ENCODE measurements at places on chromosomes 16 and 17.

DNA sequence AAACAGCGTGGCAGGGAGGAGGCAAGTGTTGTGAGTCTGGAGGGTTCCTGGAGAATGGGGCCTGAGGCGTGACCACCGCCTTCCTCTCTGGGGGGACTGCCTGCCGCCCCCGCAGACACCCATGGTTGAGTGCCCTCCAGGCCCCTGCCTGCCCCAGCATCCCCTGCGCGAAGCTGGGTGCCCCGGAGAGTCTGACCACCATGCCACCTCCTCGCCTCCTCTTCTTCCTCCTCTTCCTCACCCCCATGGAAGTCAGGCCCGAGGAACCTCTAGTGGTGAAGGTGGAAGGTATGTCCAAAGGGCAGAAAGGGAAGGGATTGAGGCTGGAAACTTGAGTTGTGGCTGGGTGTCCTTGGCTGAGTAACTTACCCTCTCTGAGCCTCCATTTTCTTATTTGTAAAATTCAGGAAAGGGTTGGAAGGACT, at the start of gene CD19:
Gene CD19 (plus strand): TSS at position 171 of the 425 bp plus-strand sequence. CDS start 30 bp downstream, at position 201.
- no peak for DNase-seq

DNA sequence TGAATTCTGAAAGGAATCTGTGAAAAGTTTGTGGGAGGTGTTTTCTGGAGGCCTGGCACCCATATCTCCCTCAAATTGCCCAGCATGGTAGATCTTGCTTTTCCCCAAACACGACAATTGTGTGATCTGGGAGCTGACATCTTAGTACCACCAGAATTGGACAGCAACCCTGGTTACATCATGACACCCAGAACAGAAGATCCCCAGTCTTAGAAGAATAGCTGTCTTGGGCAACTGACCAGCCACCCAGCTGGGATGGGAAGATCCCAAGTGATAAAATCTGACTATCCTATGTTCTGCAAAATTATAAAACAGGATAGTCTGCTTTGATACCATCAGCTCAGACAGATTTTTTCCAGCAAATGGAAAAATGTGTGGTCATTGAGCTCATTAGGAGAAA, 235.3 kb downstream of the CDH13 start:
- no peak for DNase-seq

DNA sequence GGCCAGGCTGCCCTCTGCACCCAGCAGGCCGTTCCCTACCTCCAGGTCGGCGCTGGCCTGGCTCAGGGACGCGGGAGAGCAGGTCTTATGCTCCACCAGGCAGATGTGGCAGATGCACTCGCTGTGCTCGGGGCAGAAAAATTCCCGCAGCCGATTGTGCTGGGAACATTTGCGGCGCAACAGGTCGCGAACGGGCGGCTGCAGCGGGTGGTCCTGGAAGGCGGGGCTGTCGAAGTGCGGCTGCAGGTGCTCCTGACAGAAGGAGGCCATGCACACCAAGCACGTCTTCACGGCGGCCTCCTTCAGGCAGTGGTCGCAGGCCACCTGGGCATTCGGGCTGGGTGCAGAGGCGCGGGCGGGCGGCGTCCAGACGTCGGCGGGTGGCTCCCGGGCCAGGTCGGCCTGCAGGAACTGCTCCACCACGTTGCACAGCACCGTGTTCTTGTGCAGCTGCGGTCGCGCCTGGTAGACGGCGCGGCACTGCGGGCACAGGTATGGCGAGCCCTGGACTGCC, 439 bp downstream of the TRIM25 start:
- no peak for DNase-seq

DNA sequence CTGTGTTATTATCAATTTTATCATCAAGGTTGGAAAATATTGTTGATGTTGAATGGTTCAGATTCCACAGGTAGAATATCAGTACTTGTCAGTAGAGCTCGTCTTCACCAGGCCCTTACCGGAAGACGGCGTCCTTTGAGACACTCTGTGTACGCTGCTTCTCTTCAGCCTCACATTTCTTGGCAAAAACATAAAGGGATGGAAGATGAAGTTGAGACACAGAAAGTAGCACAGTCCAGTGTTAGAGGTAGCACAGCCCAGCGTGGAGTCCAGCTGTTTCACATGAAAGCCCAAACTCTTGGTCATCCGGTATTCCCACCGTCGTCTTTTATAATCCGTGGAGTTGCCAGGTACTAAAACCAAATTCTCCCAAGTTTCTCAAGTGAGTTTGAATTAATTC, 30.4 kb downstream of the ATP2C2 start:
- DNase-seq: no peak

GRCh38 chr16:441447-441846, 16.0 kb downstream of the RAB11FIP3 start:
- DNase-seq: no peak

Measured in KBM-7 (cell line).